ENCODE measurements at places on chromosomes 13 and 19.

GRCh38 chr13:78325585-78325984, 277.8 kb downstream of the POU4F1 start:
- DNase-seq, result no peak

GRCh38 chr19:55622242-55622969, 2.0 kb downstream of the ZNF784 start:
- DNase-seq, result no peak

GRCh38 chr19:39203372-39204341, at the start of gene SYCN:
Gene SYCN, minus strand, starts transcription at chr19:39204263. Its CDS starts 9 bp downstream, at chr19:39204254.
- no peak for DNase-seq

- DNase-seq, result no peak
Observed at GRCh38 chr13:40362502-40362901, 303.9 kb downstream of the FOXO1 start.

DNA sequence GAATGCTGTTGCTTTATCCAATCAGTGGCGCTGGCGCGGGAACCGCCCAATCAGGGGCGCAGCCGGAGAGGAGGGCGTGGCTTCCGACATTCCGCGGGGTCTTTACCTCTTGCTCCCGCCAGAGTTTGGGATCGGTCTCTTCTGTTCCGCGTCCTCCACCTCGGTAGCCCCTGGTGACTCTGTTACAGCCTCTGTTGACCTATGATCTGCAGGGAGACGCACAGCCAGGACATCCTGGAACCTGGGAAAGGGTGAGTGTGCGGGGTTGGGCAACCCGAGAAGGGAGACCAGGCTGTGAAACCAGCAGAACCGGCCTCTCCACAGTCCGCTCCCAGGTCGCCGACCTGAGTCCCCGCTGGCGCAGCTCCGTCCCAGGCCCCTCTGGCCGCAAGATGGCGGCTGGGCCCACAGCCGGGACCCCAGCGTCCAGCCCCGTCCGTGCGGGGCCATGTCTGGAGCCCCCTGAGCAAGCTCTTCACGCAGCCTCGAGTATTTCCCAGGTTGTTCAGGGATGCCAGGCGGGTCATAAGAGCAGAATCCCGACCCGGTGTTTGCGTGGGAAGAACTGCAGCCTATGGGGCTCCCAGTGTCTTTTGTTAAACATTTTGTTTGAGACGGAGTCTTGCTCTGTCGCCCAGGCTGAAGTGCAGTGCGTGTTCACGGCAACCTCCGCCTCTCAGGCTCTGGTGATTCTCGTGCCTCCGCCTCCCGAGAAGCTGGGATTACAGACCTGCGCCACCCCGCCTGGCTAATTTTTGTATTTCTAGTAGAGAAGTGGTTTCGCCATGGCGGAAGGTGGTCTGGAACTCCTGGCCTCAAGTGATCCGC, 4.4 kb upstream of the ZNF681 start:
- peak; percentile 91 for DNase-seq

DNA sequence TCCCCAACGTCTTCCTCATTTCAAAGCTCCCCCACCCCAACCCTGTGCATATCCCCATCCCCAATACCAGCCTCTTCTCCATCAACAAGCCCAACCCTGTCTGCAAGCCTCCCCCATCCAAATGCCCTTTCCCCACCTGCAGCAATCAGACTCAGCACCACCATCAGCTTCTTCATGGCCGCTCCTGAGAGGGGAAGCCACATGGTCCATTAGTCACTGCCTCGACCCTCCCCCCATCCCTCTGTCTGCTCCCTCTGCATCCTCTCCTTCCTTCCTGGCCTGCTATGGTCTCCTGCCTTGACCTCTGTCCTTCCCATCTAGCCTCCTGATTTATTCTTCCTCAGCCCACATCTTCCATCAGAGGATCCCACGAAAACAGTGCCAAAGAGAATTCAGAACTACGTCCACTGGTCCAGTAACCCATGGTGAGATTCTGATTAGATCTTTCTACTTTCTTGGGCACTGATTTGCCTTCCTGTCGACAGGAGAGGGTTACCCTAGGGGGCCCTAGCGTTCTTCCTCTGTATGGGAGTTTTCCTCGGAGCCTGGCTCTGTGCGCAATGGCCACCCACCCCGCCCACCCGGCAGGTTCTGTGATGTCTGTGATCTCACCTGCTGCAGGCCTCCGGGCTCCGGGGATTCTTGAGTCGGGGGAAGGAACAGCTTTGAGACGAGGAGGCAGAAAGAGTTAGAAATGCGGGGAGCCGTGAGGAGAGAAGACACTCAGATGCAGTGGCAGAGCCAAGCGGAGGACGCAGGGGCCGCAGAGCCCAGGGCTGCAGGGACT, 1.3 kb downstream of the KLK6 start:
- DNase-seq, result no peak

DNA sequence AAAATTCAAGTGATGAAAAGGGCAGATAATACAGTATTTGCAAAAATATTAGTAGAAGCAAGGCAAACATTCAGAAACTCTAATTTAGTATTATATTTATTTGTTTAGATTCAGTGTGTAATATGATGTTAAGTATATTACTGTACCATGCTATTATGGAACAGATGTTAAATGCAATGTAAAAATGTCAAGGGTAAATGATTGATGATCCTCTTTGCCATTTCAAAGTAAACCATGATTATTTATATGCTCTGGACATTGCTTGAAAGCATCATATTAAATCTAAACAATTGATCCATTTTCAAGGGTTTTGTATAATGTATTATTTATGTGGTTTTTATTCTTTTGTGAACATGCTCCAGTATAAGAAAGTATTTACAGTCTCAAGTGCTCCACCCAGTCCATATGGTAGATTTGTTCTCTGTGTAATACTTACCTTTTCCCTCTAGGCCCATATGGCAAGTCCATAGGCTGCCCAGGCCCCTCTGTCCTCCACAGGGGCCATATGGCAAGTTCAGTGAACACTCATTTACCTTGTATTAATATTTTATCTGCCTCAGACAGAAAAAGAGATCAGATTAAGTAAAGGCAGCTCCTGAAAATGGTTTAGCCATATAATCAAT, 353.5 kb downstream of the DACH1 start:
- no peak for DNase-seq

DNA sequence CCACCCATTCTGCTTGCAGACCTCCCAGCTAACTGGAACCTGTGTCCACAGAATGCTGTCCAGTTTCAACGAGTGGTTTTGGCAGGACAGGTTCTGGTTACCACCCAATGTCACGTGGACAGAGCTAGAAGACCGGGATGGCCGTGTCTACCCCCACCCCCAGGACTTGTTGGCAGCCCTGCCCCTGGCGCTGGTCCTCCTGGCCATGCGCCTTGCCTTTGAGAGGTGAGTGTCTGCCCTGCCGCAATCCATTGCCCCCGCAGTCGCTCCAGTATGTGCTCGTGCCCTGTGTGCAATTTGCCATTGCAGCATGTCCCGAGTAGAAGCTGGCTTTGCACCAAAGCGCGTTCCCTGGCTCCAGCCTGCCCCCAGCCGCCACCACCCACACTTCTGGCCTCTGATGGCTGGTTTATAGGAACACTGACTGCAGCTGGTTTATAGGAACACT, 41.9 kb downstream of the CERS4 start:
- DNase-seq, result no peak

- no peak for DNase-seq
Observed at GRCh38 chr19:918481-919198, 1.5 kb downstream of the KISS1R start.

DNA sequence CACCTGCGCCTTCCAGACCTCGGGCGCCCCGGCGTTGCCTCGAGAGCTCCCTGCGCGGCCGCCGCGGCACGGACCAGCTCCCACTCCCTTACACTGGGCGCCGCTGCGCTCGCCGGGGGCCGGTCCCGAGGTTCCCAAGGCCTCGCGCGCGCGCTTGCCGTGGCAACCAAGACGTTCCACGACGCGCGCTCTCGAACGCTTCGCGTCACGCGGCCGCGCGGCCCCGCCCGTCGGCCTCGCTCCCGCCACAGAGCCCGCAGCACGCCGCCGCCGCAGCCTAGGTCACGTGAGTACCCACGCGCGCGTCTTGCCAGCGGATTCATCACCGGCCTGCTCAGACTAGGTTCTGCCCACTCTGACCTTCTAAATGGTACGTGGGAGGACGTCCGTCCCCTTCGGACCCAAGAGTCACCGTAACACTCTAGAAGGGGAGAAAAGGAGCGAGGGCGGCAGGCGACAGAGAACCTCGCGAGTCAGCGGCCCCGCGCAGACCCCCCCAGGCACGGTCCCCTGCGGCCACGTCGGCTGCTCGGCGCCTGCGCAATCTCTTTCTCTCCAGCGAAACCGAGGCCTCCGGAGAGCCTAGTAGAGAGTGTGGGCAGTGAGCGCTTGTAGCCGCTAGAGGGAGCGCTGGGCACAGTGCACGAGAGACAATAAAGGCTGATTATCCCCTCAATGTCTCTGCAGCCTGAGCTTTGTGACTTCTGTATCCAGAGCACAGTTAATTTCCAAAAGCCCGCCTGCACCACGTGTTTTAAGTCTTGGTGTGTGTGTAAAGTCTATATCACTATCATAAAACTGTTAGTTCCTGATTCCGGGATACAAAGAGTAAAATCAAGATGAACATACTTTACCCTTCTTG, at the start of gene SPART:
Gene SPART (minus strand): TSS at position 173 of the 862 bp plus-strand sequence. CDS start 10,564 bp downstream, outside the sequence.
- DNase-seq, result peak; percentile 93

DNA sequence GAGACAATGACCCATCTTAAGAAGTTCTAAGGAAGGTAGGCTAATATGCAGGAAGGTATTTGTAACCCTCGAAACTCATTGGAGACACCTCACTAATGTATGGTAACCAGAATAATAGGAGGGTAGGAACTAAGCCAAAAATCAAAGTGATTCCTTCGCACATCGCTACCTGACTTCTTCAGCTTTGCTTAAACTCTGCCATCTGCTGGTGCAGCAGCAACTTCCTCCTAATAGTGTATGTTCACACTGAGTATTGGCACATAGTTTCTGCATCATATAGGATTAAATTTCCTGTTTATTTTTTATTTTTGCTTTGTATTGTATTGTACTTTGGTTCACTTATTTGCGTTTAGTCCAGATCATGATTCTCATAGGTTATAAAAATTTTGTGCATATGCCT, 676.2 kb downstream of the GPC5 start:
- no peak for DNase-seq

DNA sequence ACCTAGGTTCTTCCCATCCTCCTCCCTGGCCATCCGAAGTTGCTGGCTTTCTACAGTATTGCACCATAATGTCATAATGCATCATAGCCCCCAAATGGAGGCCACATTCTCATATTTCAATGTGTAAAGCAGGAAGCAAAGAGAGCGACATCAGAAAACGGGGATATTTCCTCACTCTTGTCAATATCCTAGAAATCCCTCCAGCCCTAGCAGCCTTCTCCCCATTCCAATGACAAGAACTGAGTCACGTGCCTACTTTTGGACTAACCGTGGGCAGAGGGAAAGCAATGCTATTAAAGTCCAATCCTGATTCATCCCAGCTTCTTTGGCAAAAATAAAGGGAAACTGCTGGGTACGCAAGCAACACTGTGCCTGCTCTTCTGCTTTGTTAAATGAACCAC, 4.3 kb upstream of the RAP2A start:
- no peak for DNase-seq

DNA sequence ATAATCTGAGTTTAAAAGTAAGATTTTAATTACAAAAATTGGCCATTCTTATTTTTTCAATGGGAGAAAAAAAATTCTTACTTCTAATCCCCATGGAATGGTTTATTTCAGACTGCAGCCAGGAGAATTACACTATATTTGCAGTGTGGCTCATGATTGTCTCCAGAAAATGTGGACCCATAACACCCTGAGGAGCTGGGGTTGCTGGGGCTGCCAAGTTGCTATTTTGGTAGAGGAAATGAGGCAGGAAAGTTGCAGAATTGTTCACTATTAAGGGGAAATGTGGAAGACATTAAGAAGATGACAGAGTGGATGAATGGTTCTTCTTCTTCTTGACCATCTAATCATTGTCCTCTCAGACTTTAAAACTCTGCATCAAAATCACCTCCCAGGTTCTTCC, 4.6 kb upstream of the SCEL start:
- DNase-seq, result no peak

- no peak for DNase-seq
Observed at GRCh38 chr13:53921473-53921872, 892.9 kb downstream of the OLFM4 start.

DNA sequence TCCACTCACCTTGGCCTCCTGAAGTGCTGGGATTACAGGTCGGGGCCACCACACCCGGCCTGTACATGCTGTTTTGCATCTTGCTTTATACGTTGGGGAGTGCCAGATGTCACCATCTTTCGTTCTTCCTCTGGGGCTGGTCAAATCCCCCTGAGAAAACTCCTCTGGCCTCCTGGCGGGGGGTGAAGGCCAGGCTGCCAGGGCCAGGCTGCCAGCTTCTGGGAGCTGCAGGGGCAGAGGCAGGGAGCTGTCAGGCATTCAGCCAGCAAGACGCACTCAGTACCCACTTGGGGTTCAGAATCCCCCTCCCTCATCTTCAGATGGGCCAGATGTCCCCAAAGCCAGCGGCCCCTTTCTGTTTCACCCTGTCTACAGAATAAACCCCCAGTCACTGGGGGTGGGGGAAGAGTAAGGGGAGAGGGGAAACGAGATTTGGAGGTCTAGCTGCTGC, 16.1 kb downstream of the ZSWIM9 start:
- no peak for DNase-seq

DNA sequence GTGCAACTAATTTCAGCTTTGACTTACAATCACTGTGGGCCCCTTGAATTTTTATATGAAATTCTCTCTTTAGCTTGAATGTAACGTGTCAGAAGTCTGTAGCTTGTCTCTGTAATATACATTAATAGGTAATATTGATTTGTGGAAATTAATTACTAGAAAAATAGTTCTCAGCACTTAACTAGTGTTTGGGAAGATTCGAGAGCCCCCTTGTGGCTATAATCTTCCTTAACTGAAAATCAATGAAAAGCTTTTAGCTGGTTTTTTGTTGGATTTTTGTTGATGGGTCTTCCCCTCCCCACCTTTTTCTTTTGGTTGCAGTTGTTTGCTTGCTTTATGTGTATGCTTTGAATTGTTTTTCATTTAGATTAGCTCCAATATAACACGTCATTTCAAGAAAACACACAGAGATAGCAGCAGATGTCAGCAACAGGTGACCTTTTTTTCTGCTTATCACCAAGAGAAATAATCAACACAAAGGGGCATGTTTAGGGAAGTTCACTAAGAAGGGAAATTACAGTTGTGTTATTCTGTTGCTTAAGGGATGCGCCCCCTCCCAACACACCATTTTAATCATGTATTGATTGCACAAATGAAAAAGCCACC, 176.8 kb downstream of the OXGR1 start:
- DNase-seq, result no peak
